Uterine smooth muscle cell (primary cell): ENCODE measurements at places on chromosomes 2 and 18. TPM values are rescaled to one million over a fixed set of nuclear protein-coding genes. Genes with fewer than 3 reads are reported as not detected.

Gene MTCL1
- 18.8 and 37.2 TPM in 2 replicates for total RNA-seq

Gene CSRNP3
- total RNA-seq, result 1.8 and 1.9 TPM in 2 replicates

Gene ACVR1C
- total RNA-seq, result 0.25 and 0.33 TPM in 2 replicates

Gene HOXD9
- total RNA-seq, result 0.66 and 0.75 TPM in 2 replicates

Gene SLC39A6
- 82.8 and 96.6 TPM in 2 replicates for total RNA-seq

Gene SMYD1
- total RNA-seq, result not detected in 2 replicates

Gene PRSS56
- total RNA-seq, result not detected in 2 replicates

Gene ALPI
- not detected in 2 replicates for total RNA-seq
